ENCODE measurements at places on chromosomes 12 and 14.

DNA sequence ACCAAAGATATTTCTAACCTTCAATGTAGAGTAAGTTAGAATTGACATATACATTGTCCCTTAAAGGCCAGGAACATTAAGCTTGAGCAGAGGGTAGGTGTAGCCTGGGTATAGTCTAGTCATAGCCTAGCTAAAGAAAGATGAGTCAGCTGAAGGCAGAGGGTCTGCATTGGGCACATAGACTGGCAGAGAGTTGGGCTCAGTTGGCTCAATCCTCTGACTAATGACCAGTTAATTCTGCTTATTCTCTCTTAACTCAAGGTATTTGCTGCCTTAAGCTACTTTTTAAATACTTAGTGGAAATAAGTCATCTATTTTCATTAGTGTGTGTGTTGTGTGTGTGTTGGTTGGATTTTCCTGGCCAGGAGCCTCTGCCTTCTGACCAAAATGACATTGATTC, 467.1 kb downstream of the RAD51B start:
- DNase-seq: no peak

GRCh38 chr12:123482876-123483275, 24.9 kb downstream of the SNRNP35 start:
- DNase-seq: no peak

GRCh38 chr12:70451528-70451927, 85.4 kb downstream of the KCNMB4 start:
- DNase-seq: no peak

DNA sequence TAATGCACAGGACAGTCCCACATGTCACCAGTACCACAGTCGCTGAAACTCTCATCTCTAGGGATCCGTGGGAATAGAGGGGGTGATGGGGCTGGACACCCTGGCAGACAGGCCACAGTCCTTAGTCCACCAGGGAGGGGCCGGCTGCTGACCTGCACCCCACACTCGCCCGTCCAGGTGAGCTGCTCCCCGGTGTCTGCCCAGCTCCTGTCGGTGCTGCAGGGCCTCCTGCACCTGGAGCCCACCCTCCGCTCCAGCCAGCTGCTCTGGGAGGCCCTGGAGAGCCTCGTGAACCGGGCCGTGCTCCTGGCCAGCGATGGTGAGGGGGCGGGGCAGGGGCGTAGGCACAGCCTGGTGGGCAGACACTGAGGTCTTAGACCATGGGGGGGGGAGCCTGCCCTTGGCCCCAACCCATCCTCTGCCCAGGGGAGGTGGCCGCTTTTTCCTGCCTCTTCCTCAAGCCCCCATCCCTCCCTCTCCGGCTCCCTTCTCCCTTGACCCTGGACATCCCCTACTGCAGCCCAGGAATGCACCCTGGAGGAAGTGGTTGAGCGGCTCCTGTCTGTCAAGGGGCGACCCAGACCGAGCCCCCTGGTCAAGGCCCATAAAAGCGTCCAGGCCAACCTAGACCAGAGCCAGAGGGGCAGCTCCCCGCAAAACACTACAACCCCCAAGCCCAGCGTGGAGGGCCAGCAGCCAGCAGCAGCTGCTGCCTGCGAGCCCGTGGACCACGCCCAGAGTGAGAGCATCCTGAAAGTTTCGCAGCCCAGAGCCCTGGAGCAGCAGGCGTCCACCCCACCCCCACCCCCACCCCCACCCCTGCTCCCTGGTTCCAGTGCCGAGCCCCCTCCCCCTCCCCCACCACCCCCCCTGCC, 17.1 kb upstream of the ADSS1 start:
- DNase-seq: no peak

DNA sequence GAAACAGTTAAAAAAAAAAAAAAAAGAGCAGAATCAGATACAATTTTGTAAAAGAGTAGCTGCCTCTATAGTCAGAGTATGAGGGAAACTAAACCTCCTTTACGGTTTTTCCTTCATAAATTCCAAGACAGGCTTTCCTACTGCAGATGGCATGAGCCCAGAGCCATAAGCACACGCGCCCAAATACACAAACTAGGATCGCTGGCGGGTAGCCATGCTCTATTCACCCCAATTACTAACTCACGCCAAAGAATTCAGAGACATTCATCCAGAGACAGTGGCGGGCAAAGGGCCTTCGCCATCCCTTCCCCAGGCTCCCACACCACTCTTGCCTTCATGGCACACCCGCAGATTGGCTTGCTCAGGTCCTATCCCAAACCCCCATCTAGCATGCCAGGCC, 48.2 kb downstream of the MOK start:
- DNase-seq: no peak

- DNase-seq: no peak
Observed at GRCh38 chr14:50607181-50607580, 47.2 kb downstream of the ATL1 start.

DNA sequence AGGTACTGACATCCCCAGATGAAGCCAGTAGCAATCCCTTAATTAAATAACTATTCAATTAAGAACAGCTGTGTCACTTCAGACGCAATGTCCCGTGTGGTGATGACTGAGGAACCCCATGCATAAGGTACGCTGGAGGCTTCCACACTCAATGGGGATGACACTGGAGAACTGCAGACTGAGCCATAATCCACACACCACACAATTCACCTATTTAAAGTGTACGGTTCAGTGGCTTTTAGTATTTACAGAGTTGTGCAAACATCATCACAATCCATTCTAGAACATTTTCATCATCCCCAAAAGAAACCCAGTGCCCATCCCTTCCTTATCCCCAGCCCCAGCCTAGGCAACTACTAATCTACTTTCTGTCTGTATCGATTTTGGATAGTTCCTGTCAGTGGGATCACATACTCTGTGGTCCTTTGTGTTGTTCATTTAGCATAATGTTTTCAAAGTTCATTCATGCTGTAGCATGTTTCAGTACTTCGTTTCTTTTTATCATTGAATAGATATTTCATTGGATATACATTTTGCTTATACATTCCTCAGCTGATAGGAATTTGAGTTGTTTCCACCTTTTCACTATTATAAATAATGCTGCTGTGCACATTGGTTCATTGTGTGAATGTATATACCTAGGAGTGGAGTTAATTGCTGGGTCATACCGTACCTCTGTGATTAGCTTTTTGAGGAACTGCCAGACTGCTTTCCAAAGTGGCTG, 61.1 kb downstream of the NINJ2 start:
- DNase-seq: no peak

GRCh38 chr12:85016413-85016812, 19.7 kb downstream of the TSPAN19 start:
- no peak for DNase-seq

DNA sequence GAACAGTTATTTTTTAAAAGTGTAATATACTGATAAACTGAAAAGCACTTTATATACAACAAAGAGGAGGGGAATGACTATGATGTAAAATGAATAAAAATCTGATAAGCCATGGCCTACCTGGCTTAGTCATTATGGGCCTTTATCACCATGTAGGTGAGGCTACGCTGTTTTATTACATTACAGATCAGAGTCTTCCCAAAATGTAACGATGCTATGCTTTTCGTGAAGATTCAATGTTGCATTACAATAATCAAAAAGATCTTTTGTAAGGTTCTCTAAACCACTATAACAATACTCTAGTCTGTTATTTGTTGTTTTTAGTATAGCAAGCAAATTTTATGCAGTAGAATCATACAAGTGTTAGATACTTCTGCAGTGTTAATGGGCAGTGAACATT, 34.2 kb downstream of the ARID4A start:
- no peak for DNase-seq

DNA sequence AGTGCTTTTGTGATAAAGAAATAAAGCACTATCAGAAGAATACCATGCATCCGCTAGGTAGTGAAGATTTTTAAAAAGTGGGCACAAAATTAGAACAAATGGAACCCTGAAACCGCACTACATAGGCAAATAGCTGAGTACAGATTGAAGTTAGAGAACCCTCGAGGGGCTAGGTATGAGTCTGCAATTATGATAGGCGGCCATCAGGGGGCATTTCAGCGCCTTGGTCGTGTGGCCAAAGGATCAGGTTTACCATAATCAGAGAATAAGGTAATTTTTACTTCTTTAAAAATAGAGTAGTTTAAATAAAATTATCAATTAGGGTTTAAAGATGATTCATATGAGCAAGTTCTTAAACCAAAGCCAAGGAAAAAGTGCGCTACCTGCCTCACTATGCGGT, 129.8 kb downstream of the TMX1 start:
- DNase-seq: no peak

DNA sequence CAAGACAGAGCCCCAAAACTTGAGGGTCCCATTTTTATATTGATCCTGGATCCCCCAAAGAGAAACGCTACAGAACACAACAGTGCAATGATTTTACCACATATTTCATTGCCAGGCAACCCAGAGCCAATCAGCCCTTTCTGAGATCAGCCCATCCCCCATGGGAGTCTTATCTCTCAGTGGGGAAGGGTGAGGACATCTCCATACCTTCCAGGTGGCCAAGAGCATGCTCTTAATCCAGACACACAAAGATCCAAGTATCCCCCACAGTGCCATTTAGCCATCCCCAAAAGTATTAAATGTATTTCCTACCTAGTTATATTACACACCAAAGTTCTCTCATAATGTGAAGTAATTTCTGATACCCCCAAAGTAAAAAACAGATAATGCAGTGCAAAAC, 62.6 kb upstream of the AMN start:
- DNase-seq: no peak

GRCh38 chr12:120702637-120703036, 7.6 kb upstream of the UNC119B start:
- DNase-seq: no peak

- no peak for DNase-seq
Observed at GRCh38 chr12:54444206-54444605, 25.1 kb upstream of the ITGA5 start.

DNA sequence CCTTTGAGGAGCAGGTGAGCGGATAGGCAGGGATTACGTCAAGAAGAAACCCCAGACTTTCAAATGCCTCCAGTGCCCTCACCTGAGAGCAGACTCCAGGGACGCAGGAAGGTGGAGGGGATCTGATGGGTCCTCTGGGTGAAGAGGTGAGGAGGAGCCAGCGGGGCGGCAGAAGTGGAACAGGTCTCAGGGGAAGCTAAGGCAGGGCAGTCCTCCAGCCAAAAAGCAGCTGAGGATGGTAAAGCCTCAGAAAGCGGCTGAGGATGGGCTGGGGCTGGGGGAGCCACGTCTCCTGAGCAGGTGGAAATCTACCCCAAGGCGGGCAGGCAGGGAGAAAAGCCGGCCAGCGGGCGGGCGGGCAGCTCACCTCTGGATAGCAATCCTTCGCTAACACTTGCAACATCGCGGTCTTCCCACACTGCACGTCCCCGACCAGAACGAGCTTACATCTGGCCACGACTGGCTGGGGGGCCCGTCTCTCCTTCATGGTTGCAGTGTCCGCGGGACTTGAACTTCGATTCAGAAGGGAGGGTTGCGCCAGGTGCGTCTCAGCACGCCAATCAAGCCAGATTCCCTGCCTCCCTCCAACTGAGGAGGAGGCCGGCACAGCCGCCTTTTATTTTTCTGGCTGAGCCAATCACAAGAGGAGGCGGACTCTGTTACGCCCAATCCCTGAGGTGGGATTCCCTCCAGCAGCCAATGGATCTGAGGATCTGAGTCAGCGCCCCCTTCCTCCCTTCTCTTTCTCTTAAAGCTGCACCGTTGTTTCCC, at the start of gene RND1:
RND1 (minus strand) TSS at position 590 of the 771 bp plus-strand sequence; CDS start at position 487, 103 bp downstream.
- peak; percentile 96 for DNase-seq

DNA sequence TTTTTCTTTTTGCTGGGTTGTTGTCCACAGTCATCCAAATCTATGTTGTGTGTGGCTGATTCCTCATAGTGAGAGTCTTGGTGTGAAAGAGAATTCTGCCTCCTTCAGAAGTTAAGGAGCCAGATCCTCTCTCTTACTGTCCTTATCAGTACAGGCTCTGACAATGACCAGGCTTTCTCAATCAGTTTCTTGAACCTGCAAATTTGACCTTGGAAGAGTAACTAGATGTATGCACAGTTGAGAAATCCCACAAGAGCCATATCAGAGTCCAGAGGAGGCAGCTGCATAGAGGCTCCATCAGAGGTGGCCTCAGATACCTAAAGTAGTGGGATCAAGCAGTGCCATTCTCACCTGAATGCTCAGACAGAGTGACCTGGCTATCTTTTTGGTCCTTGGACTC, 5.5 kb upstream of the GALC start:
- DNase-seq: no peak

DNA sequence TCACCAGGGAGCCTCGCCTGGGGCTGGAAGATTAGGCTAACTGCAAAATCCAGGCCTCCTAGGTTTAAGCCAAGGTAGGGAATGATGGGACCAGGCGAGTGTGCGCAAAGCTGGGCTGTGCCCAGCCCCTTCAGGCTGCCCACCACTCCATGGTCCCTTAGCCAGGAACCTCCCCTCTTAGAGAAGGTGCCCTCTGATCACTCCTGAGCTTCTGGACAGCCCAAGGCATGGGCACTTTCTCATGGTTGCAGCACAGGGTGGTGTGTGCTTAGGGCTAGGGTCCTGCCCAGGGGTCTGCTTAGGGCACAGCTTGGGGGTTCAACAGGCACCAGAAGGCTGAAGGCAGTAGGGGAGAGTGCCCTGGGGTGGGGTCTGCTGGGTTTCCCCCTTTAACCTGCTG, 69.0 kb downstream of the PRIMA1 start:
- no peak for DNase-seq

- DNase-seq: no peak
Observed at GRCh38 chr14:96014176-96014575, 25.0 kb upstream of the C14orf132 start.

GRCh38 chr12:7395950-7396349, 48.0 kb downstream of the CD163L1 start:
- no peak for DNase-seq

DNA sequence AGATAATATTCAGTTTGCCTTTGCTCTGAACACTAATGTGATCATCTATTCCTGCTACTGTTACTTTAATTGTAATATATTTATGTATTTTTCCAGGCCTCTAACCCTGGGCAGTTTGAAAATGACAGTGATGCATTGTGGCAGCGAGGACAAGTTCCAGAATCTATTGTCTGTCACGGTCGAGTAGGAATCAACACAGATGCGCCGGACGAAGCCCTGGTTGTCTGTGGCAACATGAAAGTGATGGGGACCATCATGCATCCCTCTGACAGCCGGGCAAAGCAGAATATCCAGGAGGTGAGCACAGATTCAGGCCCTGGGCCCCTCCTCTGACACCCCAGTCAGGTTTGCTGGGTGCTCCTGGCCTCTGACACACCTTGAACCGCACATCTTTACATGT, 78.5 kb downstream of the MYRFL start:
- DNase-seq: no peak

- DNase-seq: peak; percentile 67
Observed at GRCh38 chr12:6222078-6222654, 22.0 kb downstream of the CD9 start.

DNA sequence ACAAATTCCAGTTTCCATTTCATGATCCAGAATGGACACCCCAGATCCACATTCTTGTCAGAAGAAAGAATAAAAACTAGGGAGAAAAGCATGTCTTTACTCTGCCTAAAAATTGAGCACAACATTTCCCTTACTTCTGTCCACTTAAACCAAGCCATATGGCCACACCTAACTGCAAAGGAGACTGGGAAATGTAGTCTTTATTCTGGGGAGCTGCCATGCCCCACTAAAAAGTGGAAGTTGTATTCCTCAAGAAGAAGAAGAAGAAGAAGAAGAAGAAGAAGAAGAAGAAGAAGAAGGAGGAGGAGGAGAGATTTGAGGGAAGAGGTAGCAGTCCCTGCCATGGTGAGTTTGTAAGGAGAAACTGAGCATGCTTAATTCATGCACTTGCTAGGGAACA, 84.5 kb downstream of the GPR65 start:
- DNase-seq: no peak
